Activated naive CD8-positive, alpha-beta T cell treated with anti-CD3 and anti-CD28 coated beads, Interleukin-2, amount 10 ng/mL, durations not matched to agents 7 days and 5 days (primary cell): ENCODE measurements at places on chromosomes 1 and 21.

DNA sequence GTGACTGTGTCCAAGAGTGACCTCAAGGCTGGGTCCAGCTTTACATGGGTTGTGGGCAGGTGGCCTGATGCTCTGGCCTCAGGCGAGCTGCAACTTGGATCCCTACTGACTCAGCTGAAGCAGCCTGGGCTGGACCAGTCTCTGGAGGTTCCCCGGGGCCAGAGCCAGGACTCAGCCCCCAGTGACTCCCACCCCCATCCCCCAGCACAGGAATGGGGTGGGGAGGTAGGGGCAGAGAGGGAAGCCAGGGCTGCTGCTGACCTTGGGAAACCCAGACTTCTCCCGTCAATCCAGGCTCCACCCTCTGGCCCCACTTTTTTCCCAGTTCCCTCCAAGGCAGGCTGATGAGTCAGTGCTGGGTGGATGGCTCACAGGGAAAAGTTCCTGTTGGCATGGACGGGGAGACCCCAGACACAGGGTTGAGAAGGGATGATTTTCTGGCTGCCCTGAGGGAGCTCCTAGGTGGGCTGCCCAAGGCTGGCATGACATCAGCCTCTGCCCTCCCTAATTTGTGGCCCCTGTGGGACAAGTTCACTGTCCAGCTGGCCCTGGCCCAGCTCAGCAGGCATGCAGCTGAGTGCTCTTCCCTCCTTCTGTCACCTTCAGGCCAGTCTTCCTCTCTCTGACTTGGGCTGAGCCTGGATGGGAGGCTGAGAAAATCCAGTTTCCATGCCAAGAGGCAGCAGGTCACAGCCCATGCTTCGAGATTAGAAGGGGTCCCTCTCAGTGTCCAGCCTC lies 2.2 kb downstream of the ZC3H12A start:
- no peak for DNase-seq

- no peak for DNase-seq
Measured at GRCh38 chr1:65105596-65105995, 42.4 kb upstream of the AK4 start.

DNA sequence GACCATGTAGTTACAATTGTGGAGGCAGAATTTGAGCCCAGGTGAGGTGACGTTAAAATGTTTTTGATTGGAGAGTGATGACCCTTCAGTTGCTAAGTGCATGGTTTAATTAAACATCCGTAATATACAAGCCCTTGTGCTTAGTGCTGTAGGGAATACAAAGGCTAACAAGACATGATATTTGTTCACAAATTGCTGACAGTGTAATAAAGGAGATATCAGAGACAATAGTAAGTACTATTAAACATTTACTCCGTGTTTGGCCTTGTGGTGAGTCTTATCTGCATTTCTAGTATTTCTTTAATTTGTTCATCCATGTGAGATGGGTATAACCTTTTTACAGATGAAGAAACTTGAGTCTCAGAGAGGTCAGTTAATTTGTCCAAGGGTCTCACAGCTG lies 37.9 kb downstream of the RLF start:
- no peak for DNase-seq

DNA sequence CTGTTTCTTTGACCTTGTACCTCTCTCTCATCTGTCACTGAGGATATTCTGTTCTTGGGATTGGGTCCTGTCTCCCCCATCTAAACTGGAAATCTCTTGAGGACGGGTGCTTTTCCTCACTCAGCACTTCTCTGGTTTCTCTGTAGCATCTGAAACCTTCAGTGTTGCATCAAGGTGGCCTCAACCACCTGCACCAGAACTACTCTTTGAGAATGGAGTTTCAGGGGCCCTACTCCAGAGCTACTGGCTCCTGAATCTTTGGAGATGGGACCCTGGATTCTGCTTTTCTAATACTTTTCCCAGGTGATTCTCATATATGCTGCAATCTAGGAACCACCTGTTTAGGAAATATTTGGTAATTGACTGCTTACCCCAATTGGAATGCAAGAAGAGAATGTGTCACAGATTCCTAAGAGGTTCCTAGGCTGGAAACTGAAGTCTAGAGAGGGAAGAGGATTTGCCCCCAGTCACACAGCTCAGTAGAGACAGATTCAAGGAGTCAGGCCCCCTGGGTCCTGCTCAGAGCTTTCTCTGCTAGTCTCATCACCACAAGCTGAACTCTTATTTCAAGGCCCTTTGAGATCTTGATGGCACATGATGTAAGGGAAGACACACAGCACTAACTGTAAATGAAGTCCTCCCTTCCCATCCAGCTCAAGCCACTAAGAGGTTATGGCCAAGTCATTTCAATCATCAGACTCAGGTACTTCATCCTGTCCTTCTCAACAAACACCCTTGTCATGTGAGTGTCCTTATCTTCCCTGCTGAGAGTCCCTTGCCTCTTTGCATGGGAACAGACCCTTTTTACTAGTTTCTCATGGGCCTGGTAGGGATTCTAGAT lies 48.7 kb downstream of the EIF2D start:
- no peak for DNase-seq

DNA sequence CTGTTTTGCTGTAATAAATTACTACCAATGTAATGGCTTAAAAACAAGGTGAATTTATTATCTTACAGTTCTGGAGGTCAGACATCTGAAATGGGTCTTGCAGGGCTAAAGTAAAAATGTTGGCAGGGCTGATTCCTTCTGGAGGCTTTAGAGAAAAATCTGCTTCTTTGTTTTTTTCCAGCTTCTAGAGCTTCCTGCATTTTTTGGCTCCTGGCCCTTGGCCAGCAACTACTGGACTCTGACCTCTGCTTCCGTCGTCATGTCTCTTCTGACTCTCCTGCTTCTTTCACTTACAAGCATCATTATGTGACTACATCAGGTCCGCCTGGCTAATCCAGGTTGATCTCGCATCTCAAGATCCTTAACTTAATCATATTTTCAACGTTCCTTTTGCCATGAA lies 350.9 kb downstream of the S1PR1 start:
- no peak for DNase-seq

GRCh38 chr1:89022167-89022959 lies at the start of gene GBP3:
Gene GBP3, minus strand, starts transcription at chr1:89022866. Its CDS starts 2,145 bp downstream, at chr1:89020721.
- no peak for DNase-seq

DNA sequence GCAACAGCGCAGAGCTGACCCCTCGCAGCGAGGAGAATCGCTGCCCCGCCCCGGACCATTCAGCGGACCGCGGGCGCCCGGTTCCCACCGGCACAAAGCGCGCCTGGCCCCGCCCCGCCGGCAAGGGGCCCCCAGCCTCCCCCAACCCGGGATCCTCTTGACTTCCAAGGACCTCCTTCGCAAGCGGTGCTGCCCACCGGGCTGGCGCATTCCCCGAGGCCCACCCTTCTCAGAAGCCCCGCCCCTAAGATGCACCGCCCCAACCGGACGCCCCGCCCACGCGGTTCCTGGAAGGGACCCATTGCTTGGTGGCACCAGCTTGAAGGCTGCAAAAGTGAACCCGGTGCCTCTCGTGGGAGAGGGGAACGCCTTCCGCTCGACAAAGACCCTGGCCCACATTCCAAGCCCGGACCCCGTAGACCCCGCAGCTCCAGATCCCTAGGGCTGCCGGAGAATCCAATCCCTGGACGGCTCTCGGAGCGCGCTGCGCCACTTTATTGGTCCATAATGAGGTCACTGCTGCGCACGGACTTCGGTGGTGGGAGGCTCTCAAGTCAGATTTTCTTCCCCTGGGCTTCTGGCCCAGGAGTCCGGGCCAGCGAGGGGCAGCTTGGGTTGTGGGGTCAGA lies 2.0 kb downstream of the HES3 start:
- DNase-seq = peak; percentile 77

DNA sequence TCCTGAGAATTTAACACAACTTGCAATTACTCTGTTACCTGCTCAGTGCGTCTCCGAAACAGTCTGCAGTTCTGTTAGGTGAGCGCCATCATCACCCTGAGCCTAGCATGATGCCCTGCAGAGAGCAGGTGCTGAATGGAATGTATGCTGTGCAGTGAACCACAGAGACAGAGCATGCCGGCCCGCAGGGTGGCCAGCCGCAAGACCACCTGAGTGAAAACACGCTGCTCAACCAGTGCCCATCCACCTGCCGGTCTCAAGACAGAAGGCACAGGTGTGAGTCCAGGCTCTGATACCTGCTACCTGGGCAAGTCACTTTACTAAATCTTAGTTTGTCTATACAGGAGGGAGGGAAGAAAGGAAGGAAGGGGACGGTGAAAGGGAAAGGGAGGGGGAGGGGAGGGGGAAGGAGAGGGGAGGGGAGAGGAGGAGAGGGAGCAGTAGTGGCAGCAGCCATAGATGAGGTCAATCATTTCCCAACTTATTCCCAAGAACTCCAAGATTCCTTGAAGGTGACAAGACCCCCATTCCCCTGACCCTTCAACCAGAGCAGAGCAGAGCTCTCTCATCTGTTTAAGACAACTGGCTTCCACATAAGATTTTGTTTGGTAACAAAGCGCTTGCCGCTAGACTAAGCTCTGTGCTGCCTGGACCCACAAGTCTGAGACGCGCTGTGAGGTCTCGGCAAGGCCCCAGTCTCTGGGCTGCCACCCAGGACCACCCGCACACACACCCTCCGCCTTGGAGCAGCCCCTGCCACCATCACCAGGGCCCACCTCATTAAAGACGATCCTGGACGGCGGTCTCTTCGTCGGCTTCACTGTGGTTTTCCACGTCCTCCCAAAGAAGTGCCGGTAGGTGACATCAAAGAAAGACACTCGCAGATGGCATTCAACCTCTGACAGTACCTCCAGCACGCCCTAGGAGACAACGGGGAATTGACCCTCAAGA lies 14.5 kb downstream of the NPHP4 start:
- no peak for DNase-seq

DNA sequence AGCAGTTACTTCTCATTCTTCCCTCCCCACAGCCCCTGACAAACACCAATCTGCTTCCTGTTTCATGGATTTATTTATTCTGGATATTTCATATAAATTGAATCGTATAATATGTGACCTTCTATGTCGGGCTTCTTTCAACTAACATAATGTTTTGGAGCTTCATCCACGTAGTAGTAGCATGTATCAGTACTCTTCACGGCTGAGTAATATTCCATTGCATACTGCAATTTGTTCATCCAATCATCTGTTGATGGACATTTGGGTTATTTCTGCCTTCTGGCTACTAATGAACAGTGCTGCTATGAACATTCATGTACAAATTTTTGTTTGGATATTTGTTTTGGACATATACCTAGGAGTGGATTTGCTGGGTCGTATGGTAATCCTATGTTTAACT lies 1.9 kb upstream of the KAZN start:
- no peak for DNase-seq

- DNase-seq = no peak
Measured at GRCh38 chr1:6646499-6647148, 22.0 kb downstream of the THAP3 start.

DNA sequence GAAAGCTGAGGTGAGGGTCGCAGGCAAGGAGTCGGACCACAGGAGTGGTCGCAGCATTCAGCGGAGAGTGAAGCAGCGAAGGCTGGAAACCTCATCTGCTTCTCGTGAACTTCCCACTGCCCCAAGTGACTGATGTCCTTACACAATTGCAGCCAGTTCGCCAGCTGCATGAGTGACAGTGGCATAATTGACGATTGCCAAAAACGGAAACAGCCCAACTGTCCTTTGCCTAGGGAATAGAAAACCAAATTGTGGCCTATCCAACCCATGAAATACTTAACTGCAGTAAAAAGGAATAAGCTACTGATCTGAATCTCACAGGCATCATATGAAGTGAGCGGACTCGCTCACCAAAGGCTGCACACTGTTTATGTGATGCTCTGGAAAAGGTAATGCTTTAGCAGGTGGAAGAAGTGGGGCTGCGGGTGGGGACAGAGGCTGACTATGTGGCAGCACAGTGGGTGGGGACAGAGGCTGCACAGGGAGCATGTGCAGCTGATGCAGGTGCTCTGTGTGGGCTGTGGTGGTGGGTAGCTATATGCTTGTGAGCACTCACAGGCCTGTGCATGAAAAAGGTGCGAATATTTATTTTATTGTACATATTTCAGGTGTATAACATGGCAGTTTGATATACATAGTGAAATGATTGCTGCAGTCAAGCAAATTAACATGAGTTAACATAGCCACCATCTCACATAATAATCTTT lies 4.2 kb upstream of the NLRP3 start:
- no peak for DNase-seq

DNA sequence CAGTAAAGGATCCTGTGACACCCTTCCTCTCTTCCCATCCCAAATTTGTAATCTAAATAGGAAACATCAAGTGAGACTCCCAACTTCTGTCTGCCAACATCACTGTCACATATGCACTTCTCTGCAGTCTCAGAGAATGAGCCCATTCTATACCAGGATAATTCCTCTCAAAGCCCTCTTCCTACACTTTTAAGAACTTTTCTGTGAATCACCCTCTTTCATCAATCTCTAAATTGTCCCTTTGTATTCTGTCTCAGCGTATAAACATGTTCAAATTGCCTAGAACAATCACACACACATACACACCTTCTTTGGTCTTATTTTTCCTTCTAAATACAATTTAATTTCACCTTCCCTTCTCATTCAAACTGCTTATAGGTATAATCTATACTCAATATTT lies 111.8 kb downstream of the PTBP2 start:
- no peak for DNase-seq

- no peak for DNase-seq
Measured at GRCh38 chr21:28518630-28519029, 474.0 kb downstream of the LTN1 start.

GRCh38 chr21:34865400-34866241 lies 183.5 kb downstream of the RUNX1 start:
- no peak for DNase-seq

- no peak for DNase-seq
Measured at GRCh38 chr1:174836543-174836942, 163.2 kb upstream of the CACYBP start.

GRCh38 chr1:111110197-111110899 lies 29.5 kb downstream of the DRAM2 start:
- no peak for DNase-seq

DNA sequence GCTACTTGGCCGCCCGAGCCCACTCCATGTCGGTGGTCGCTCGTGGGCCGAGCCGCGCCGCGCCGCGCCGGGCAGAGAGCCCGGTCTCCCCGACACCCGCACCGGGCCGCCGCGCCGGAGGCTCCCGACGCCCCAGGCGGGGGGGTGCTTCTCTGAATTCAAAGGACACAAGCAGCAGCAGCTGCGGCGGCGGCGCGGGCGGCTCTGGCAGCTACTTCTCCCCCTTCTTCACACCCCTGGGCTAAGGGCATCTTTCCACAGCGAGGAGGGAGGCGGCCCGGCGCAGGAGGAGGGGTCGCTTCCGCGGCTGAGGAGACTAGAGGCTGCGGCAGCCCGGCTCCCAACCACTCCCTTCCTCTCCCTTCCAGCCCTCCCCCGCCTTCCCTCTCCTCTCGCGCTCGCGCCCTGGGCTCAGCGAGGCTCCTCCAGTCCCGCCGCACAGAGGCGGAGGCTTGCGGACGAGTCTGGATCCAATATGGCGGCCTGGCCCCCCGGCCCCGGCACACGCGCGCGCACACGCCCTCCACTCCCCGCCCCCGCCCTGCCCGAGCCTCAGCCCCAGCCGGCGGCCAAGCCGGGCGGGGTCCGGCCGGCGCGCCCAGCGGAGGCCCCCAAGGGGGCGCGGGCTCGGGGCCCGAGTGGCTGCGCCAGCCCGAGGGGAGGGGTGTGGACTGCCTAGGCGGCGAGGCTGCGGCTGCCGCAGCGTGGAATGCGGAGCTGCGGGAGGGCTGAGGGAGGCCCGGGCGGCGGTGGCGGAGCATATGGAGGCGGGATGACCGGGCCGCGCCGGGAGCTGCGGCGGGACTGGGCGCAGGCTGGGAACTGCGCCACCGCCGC lies at the start of gene CDC42BPA:
Gene CDC42BPA (minus strand): TSS at position 477 of the 837 bp plus-strand sequence. CDS start 1,310 bp downstream, outside the sequence.
- DNase-seq = peak; percentile 61
